ENCODE measurements at places on chromosomes 7 and 10. TPM values are rescaled to one million over a fixed set of nuclear protein-coding genes. Genes with fewer than 3 reads are reported as not detected.

DNA sequence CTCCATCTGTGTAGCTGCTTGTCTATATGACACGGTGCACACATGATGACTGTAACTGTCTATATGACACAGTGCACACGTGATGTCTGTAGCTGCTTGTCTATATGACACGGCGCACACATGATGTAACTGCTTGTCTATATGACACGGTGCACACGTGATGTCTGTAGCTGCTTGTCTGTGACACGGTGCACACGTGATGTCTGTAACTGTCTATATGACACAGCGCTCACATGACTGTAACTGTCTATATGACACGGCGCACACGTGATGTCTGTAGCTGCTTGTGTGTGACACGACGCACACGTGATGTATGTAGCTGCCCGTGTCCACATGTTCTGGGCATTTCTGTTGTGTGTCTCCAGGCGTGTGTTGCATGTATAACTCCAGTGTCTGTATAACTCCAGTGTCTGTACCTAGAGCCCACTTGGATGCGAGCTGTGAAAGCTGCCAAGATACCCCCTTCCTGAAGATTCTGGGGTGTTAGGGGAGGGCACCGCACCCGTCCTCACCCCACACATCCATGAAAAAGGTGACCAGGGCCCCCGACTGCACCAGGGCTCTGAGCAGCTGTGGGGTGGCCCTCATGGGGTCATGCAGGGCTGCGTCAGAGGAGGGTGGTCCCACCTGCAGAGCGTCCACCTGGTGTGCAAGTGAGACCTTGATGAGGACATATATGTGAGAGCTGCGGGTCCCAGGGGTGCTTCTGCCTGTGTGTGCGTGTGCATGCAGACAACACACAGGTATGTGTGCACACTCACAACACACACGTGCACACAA is 137.9 kb downstream of the ELFN1 start:
- DNase-seq = peak; percentile 15

- DNase-seq = no peak
Measured at GRCh38 chr10:5895804-5896203, 5.8 kb downstream of the FBH1 start.

- DNase-seq = no peak
Measured at GRCh38 chr10:114711176-114711868, 53.2 kb upstream of the ABLIM1 start.

- no peak for DNase-seq
Measured at GRCh38 chr7:105003275-105003674, 10.7 kb upstream of the KMT2E start.

GRCh38 chr10:60446851-60447250 is 57.2 kb upstream of the ANK3 start:
- DNase-seq = no peak

GRCh38 chr7:138662076-138662990 is 38.8 kb downstream of the SVOPL start:
- no peak for DNase-seq

DNA sequence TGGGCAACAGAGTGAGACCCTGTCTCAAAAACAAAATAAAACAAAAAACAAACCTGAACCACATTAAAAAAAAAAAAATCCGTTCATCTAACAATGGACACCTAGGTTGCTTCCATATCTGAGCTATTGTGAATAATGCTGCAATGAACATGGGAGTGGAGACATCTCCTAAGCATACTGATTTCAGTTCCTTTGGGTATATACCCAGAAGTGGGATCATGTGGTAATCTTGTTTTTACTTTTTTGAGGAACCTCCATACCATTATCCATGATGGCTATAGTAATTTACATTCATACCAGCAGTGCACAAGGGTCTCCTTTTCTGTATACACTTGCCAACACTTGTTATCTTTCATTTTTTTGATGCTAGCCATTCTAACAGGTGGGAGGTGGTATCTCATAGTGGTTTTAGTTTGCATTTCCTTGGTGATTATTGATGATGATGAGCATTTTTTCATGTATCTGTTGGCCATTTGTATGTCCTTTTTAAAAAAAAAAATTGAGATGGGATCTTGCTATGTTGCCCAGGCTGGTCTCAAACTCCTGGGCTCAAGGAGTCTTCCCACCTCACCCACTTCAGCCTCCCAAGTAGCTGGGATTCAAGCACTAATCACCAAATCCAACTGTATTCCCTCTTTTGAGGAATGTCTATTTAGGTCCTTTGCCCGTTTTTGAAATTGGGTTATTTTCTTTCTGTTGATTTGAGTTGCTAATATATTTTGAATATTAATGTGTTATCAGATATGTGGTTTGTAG is 17.5 kb downstream of the CDK13 start:
- DNase-seq = no peak

DNA sequence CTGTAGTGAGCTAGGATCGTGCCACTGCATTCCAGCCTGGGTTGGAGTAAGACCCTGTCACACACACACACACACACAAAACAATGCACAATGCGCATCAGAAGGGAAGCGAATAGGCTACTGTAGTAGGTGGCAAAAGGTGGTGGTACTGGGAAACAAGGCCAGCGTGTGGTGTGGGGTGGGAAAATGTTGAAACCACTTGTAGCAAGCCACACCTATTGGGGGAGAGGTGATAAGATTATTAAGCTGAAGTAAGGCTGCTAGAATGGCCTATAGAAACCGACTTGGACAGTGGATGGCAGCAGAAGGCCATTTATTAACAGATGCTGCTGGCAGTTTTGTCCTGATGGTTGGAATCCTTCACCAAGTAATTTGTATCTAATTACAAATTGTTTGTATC is 7.2 kb upstream of the CHCHD1 start:
- DNase-seq = no peak

DNA sequence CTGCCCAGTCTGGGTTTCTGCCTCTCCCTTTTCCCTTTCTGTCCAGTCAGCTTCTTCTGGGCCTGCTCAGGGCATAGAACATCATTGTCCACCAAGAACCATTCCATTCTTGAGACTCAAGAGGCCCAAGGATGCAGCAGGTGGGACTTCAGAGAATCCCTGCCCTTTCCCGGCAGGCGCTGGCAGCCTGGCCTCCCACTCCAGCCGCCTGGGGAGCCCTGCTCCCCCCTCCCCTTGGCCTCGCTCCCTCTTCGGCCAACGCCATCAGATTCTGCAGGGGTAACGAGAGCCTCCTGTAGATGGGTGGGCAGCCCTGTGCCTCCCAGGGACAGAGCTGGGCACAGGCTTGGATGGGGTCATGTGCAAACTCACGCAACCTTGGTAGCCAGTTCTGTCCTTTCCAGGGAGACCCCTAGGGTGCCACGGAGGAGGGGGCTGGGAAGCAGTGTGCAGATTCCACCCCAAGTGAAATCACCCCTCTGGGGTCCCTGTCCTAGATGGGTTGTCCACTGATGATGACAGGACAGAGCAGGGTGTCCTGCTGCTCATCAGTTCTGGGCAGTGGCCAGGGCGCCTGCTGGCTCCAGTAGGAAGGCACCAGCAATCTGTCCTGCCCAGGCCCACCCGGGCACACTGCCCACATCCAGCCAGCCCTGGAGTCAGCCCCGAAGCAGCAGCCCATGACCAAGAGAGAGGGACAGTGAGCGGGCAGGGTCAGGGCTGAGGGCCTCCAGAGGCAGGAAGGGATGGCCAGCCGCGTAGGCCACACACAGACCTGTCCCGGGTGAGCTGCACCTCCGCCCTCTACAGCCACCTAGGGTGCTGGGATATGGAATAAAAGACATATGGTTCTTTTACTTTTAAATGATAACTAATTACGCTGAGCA is 47.7 kb downstream of the RASGEF1A start:
- DNase-seq = no peak

- DNase-seq = no peak
Measured at GRCh38 chr7:21886396-21886795, 59.3 kb downstream of the CDCA7L start.

DNA sequence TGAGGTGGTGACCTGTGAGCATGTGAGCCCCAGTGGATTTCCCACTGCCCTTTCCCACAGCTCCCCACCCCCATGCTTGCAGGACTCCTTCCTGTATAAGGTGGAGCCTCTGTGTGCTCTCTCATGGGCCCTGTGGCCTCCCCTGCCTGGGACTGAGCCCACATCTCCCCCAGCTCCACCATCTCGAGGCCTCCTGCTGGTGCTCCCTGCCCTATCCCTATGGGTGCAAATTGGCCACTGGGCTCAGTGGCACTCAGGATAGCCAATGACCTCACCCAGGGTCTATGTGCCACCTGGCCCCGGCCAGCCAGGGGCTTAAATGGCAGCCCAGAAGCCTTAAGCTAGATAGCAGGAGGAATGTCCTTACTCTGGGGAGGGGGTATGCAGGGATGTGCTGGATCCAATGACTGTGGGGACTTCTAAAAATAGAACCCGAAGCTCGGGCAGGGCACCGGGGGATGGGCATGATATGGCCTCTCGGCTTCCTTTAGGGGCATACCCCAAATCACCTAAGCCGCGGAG is 2.0 kb downstream of the LDB3 start:
- DNase-seq = no peak

- DNase-seq = no peak
Measured at GRCh38 chr7:70771451-70771850, 360.5 kb upstream of the GALNT17 start.

- DNase-seq = no peak
Measured at GRCh38 chr10:79422178-79422892, 23.1 kb downstream of the ZCCHC24 start.

DNA sequence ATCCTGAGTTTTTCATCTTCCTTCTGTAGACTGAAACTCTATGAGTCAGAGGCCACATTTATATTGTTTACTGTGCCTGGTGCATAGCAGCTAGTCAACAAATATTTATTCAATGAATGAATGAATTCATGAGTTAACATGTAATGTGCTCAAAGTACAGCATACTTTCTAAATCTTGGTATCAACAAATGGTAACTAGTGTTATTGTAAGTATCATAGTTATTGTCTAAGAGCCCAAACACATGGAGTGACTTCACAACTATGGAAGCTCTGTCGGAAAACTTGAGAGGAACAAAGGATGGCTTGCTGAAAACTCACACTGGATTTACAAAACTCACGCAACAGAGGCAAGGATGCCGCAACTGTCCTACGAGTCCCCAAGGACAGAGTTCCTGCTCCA is 35.9 kb downstream of the DENND2A start:
- no peak for DNase-seq

DNA sequence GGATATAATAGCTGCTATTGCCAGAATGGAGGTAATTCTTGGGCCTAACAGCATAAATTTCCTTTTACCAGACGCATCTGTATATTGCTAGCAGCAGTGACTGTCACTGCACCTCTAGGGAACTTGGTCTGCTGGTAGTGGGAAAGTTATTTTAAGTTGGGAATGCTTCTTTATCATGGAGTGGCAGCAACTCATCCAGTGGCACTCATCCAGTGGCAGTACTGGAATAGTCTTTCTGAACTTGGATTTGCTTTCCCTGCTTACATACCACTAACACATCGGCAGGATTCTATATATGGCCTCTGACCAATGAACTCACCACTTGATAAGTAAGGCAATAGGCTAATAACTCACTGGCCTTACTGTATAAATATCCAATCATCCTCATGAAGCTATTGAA is 22.0 kb upstream of the ICA1 start:
- DNase-seq = no peak

- no peak for DNase-seq
Measured at GRCh38 chr7:13442226-13442625, 547.2 kb downstream of the ETV1 start.

GRCh38 chr10:10605551-10606081 is 412.1 kb upstream of the CELF2 start:
- peak; percentile 51 for DNase-seq

DNA sequence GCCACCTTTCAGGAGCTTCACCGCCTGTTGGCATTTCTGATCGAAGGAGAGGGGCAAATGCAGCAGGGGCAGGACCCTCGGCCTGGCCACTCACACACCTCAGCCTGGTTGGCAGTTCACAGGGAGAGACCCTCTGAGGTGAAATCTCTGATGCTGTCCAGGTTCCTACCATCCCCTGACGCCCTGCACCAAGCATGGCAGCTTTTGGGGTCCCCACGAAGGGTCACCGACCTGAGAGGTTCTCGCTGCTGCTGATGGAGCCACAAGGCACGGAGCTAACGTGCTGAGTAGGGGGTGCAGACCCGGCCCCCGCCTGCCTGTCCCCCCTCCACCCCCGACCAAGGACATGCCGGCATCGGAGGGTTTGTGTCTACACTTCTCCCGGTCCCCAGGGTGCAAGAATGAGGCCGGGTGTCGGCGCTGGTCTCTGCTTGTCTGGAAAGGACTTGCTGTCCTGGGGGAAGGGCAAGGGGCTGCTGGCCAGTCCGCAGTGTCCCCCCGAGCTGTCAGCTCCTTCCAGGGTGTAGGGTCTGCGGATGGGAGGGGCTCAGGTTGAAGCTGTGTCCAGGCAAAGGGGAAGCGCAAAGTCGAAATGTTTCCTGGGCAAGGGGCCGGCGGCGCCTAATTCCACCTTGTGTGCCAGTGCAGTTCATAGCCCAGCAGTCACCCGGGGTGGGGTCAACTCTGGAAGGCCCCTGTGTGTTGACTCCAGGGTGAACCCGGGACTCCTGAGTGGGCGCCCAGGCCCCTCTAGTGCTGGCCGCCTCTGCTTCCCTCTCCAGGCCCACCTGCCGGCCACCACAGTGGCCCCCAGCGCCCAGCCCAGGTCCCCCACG is 132.6 kb downstream of the DNAJB6 start:
- peak; percentile 29 for DNase-seq

GRCh38 chr7:19116121-19117090 is 1.0 kb downstream of the TWIST1 start:
- DNase-seq = no peak

- DNase-seq = no peak
Measured at GRCh38 chr10:44060719-44061118, 324.2 kb downstream of the CXCL12 start.

GRCh38 chr7:121752706-121753105 is 120.3 kb upstream of the PTPRZ1 start:
- DNase-seq = no peak

GRCh38 chr7:87154569-87154968 is 2.3 kb downstream of the DMTF1 start:
- DNase-seq = no peak

GRCh38 chr7:150365673-150366398 is 2.8 kb upstream of the REPIN1 start:
- DNase-seq = no peak

GRCh38 chr7:48274662-48275061 is 103.4 kb downstream of the ABCA13 start:
- no peak for DNase-seq

GRCh38 chr7:41097501-41097900 is 605.4 kb downstream of the INHBA start:
- DNase-seq = no peak

- no peak for DNase-seq
Measured at GRCh38 chr7:22566592-22566991, 66.6 kb upstream of the STEAP1B start.

Gene PON1
- not detected for total RNA-seq

Gene COX19
- 14.6 TPM for total RNA-seq

Gene DNAJB9
- 16.7 TPM for total RNA-seq

Gene ATP6V0A4
- 1.2 TPM for total RNA-seq

Gene MYOF
- total RNA-seq = 339 TPM

Gene JCAD
- 22.7 TPM for total RNA-seq

Gene CPA4
- total RNA-seq = not detected

Gene CYP3A4
- not detected for total RNA-seq

Gene THAP5
- total RNA-seq = 35.6 TPM

Gene TSPAN12
- 18.8 TPM for total RNA-seq

Gene ZNF862
- 24.6 TPM for total RNA-seq

Gene GPRIN2
- total RNA-seq = 9.4 TPM

Gene WEE2
- not detected for total RNA-seq
